ENCODE measurements at places on chromosomes 12 and 14. TPM values are rescaled to one million over a fixed set of nuclear protein-coding genes. Genes with fewer than 3 reads are reported as not detected.

Gene KCNJ8
- total RNA-seq, result not detected

Gene TCL1B
- total RNA-seq, result not detected

Gene PFDN5
- total RNA-seq, result 326 TPM

Gene ZNF641
- total RNA-seq, result 5.4 TPM

Gene PPFIA2
- total RNA-seq, result not detected

Gene DDN
- 0.60 TPM for total RNA-seq

Gene GLIPR1
- 7.4 TPM for total RNA-seq

Gene PHLDA1
- total RNA-seq, result 44.2 TPM

Gene MAP1LC3B2
- 0.37 TPM for total RNA-seq

Gene CCDC91
- 13.7 TPM for total RNA-seq

Gene ADGRD1
- total RNA-seq, result 7.7 TPM

Gene KRT74
- not detected for total RNA-seq

Gene IKBIP
- total RNA-seq, result 39.9 TPM

Gene TAS2R30
- total RNA-seq, result 2.9 TPM

Gene MYF5
- not detected for total RNA-seq

Gene YBX3
- total RNA-seq, result 150 TPM
